ENCODE measurements at places on chromosomes 4 and X.

DNA sequence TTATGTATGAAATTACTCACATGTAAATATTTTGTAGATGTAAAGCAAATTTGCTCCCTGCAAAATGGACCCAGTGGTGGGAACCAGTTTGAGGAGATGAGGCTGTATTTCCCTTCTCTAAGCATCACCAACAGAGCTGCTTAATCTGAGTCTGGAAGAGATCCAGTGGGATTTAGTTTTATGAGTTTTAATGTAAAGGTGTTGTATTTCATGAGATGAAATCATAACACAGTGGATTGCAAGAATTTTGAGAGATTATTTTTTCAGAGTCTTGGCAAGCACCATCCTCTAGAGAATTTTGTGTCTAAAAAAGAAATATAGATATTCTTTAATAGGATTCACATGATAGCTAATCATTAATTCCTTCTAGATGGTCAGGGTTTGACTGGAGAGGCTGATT, 35.6 kb upstream of the SFRP2 start:
- no peak for DNase-seq

DNA sequence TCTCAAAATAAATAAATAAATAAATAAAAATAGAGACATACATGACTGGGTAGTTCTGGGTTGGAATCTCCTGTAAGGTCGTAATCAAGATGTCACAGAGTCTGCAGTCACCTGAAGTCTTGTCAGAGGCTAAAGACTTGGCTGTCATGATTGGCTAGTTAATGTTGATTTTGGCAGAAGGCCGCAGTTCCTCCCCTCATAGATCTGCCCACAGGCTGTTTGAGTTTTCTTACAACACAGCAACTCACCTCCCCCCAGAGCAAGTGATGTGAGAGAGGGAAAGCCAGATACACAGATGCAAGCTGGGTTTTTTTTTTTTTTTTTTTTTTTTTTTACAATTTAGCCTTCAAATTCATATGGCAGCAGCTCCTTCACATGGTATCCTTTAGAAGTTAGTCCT, 36.4 kb upstream of the BMPR1B start:
- DNase-seq, result no peak

DNA sequence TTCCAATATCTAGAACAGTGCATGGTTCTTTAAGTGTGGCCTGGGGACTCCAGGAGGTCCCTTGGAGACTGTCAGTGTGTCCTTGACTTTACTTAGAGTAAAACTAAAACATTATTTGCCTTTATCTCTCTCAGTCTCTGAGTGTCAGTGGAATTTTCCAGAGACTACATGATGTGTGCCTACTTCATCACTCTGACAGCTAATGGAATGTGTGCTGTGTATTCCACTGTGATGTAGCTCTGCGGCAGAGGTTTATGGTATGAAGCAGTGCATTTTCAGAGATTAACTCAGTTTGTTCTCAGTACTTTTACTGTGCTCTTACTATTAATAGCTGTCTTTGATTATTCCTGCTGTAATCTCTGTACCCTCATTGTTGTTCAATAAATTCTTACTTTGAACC, 85.6 kb downstream of the MANBA start:
- DNase-seq, result no peak

- DNase-seq, result no peak
Observed at GRCh38 chrX:78624426-78624825, 34.7 kb downstream of the RTL3 start.

- no peak for DNase-seq
Observed at GRCh38 chr4:124738994-124739393, 26.5 kb upstream of the ANKRD50 start.

- no peak for DNase-seq
Observed at GRCh38 chr4:138697851-138698250, 317.7 kb upstream of the NOCT start.

DNA sequence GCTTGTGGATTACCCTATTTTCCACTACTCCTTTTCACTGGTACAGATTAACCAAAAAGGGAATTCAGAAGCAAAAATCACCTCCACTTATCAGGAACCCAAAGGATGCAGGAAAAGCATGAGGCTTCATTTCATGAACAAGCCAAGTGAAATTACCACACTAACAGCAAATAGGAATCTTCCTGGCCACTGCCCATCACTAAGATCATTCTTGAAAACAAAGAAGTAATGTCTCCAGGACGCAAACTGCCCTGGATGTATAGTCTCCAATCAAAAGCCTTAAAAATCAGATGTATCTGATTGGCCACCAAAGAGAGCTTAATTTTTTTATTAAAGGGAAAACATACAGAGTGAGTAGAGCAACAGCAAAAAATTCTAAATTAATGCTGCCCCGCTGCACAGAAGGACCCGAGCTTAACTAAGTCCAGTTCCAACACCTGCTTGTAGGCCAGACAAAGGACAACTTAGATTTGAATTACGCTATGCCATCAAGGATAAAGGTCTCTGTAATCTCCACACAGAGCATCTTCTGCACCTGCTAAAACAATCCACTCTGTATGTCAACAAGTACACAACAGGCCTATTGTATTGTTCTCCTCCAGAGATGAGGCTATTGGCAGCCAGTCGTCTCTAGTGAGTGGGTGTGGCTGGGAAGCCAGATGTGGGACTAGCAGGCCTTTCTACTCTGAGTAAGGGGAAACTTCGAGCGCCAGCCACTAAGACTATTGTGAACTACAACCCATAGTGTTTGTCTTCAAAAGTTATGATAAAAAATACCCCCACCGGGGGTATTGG, 12.4 kb downstream of the ZDHHC9 start:
- DNase-seq, result no peak

- DNase-seq, result no peak
Observed at GRCh38 chr4:181330654-181331201, 912.5 kb upstream of the TENM3 start.

DNA sequence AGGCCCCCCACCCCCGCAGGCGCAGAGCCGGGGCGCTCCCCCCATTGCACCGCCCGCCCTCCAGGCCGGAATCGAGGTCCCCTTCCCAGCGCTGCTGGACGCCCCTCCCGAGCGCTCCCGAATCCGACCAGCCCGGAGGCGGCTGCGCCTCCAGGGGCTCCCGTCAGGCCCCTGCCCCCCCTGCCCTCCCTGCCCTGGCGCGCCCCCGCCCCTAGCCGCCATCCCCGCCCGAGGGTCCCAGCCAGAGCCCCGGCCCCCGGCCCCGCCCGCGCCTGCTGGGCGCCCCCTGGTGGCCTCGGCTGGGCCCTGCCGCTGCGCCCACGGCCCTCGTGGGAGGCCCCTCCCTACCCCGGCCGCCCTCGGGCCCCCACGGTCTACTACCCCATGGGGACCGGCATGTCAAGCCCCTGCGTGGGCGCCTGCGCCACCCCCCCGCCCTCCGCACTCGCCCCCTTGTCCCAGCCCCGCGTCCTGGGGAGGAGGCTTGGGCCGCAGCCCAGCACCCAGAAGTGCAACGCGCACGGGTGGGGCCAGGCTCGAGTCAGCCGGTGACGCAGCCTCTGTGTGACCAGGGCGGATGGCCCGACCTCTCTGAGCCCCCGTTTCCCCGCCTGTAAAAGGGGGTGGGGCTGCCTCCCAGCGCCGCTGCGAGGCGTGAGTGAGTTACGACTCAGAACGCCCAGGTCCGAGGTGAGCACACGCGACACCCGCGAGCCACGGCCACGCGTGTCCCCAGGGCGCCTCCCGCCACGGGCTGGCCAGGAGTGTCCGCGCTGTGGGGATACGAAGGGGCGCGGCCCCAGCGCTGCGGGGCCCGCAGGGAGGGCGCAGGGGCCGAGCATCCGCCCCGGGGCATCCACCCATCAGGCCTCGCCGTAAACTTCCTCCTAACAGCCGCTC, 104.9 kb downstream of the FAM53A start:
- DNase-seq, result peak; percentile 65

Data from activated CD4-positive, alpha-beta T cell treated with anti-CD3 and anti-CD28 coated beads, Interleukin-2, amount 50 U/mL, for 16 hours (primary cell).